ENCODE measurements at places on chromosomes 6 and 20. TPM values are rescaled to one million over a fixed set of nuclear protein-coding genes. Genes with fewer than 3 reads are reported as not detected.

Gene ECT2L
- total RNA-seq: not detected

Gene ADISSP
- 73.8 TPM for total RNA-seq

Gene PSORS1C1
- total RNA-seq: 1.8 TPM

Gene GPLD1
- total RNA-seq: 1.3 TPM

Gene PLN
- not detected for total RNA-seq

Gene IL17A
- not detected for total RNA-seq

DNA sequence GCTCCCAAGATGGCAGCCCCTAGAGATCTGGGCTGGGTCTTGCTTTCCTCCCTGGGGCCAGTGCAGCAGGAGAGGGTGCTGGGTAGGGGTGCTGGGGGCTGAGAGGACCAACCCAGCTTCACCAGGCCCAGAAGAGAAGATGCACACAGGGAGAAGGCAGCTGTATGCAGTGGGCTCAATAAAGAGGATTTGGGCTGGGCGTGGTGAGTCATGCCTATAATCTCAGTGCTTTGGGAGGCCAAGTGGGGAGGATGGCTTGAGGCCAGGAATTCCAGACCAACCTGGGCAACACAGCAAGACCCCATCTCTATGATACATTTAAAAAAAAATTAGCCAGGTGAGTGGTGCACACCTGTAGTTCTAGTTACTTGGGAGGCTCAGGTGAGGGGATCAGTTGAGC, 25.7 kb upstream of the EMILIN3 start:
- DNase-seq: no peak

DNA sequence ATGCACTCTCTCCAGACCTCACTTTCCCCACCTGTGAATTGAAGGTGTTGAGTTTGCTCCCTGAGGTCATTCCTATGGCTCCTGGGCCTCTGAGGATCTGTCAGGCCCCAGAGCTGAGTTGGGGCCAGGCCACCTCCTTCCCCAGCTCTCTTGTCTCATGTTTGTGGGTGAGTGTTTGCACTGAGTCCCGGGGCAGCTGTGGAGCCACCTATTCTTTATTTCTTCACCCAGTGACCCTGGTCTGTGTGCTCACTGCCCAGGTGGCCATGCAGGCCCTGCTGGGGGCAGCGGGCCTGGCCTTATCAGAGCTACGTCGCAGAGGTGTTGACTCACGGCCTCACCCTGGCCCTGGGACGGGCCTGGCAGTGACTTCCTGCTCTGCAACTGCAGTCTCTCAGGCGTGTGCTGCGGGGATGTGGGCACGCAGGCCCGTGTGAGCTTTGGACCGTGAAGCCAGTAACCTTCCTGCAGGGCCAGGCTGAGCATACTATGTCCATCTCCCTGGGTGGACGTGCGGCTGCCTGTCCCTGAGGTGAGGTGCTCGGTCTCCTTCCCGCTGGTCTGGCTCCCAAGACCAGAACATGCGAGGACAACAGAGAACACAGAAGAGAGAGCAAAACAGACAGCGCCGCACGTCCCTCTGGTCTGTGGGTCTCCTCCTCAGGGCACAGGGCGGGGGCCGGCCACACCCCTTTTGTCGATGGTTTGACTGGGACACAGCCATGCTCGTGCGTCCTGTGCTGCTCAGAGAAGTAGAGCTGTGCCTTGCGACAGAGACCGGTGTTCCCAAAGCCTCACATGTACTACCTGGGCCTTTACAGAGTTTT, 12.1 kb downstream of the TMEM181 start:
- DNase-seq: peak; percentile 55

- DNase-seq: no peak
Measured at GRCh38 chr6:38860041-38860440, 144.9 kb downstream of the DNAH8 start.

DNA sequence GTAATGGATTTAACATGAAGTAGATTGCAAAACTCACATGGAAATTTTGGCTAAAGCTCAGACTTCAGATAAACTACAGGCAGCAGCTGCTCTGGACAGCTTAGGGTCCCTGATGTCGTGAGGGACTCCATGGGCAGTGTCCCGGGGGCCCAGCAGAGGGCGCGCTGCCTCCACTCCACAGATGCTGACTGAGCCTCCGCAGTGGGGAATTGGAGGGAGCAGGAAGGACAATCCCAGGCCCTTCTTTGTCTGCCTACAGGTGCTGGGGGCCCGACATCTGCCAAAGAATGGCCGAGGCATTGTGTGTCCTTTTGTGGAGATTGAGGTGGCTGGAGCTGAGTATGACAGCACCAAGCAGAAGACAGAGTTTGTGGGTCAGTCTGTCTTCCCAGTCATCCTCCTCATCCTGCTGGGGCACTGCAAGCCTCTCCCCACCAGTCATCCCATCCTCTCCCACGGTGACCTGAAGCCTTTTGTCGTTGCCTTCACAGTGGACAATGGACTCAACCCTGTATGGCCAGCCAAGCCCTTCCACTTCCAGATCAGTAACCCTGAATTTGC, 35.9 kb downstream of the PLCG1 start:
- peak; percentile 62 for DNase-seq

- no peak for DNase-seq
Measured at GRCh38 chr20:22339946-22340345, 244.4 kb downstream of the FOXA2 start.

DNA sequence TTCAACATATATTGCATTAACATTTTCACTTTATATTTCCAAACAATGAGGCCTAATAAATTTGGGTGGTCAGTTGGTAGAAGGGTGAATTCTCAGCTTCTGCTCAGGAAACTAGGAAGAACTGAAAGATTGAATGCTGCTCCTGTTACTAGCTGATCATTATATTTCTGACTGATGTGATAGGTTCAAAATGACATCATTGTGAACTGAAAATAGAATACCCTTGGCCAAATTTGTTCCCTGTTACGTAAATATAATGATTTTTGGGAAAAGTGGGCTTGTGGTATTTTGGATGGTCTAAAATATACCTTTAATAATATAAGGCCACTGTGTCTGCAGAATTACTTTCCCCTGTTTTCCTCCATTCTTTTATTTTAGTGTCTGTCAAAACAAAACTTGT, 2.8 kb downstream of the UST start:
- no peak for DNase-seq

DNA sequence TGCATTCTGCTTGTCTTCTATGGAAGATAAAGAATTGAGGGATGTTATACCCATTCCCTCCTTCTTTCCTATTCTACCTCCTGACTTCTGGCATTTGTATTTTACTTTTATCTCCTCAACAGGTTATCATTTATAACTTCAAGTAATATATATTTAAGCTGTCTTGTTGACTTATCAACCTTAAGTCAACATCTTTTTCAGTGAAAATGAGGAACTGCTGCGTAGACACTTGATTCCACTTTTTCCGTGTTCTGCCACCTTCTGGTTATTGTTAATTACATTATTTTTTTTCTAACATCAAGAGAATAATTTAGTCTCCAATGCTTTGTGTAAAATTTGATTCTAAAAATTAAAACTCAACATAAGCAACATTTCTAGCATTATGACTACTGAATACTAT, 107.5 kb downstream of the PRKN start:
- no peak for DNase-seq

GRCh38 chr6:30725713-30726505, 5.8 kb downstream of the TUBB start:
- DNase-seq: no peak

Data from Caki2 (cell line).